ENCODE measurements at places on chromosomes 16 and 17. TPM values are rescaled to one million over a fixed set of nuclear protein-coding genes. Genes with fewer than 3 reads are reported as not detected.

The MGAT5B gene
- 34.9 TPM for total RNA-seq

DNA sequence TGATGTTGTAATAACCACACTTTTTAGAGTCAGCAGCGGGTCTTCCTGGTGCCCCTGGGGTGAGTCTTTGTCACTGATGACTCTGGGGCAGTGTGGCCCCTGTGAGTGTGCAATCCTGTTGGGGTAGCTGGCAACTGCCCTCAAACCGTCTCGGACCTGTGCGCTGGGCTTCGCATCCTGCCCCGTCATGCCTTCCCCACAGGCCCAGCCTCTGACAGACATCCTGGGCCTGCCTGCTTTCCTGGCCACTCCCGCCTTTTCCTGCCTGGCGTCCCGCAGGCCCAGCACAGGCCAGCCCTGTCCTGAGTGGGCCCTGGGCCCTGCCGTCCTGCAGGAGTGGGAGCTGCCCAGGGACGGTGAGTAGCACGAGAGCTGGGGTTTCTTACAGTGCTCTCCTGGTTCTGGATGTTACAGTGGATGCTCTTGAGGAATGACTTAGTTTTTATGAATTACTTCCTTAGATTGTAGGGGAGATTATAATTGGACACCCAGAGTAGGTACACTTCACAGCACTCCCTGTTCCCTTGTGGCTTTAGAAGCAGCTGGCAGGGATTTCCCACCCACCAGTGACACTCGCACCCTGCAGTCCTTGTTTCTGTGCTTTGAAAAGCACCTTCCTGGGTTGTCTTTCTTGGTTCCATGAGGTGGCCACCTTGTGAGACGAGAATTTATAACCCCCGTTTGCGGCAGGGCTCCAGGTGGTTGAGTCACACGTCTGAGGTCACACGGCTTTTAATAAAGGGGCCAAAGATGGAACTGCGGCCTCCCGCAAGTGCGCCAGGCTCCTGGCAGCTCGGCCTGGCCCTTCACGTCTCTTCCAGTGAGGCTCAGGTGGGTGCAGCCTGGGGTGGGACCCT lies 50.0 kb upstream of the CAPN15 start:
- H3K36me3 ChIP-seq, result no peaks in the 10 kb centered on the region
- H3K4me3 ChIP-seq, result no peak overlapping the region
- H3K4me1 ChIP-seq, result peaks cover 4% of the 10 kb centered on the region
- no peaks in the 10 kb centered on the region for H3K27me3 ChIP-seq
- no peak for DNase-seq

The KRT20 gene
- total RNA-seq, result 0.13 TPM

DNA sequence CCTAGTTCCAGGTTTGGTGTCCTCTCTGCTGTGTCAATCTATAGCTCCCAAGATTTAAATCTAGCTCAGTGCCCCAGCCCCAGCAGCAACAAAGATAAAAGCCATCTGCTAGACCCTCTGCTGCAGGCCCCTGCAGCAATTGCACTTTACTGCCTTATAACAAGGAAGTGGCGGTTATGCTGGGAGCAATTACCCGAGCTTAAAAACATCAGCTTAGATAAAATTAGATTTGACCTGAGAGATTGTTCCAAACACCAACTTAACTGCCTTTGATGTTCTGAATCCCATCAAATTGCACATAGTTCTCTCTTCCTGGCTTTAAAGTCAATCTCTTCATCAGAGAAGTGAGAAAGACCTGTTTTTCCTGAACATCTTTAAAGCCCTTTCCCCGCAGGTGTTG lies 62.4 kb upstream of the SHISA6 start:
- no peaks in the 10 kb centered on the region for H3K4me1 ChIP-seq
- no peak for DNase-seq
- H3K27me3 ChIP-seq, result no peaks in the 10 kb centered on the region

The MAFG gene
- 57.0 TPM for total RNA-seq

DNA sequence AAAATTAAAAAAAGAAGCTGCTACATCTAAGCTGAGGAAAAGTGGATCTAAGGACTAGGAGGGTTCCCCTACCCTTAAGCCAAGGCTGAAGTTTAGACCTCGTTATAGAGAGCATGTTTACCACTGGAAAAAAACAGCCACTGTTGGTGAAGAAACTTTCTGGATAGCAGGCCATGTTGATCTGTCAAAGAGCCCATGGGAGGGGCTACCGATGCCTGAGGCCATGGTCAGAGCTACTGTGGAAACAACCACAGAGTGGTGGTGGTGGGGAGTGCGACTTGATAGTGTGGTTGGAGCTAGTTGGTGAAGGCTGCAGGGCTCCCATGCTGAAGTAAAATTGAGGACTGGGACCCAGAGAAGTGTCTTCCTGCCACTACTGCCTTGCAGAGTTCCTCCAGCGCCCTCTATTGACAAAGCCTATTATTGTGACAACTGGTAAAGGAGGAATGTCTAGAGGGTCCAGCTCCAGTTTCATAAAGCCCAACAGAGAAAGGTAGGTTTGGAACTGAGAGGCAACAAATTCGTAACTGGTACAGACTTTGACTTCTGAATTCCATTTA lies 12.7 kb upstream of the FAM20A start:
- peak; percentile 7 for DNase-seq
- H3K27ac ChIP-seq, result no peak overlapping the region
- no peak overlapping the region for H3K4me3 ChIP-seq

- no peak for DNase-seq
- H3K36me3 ChIP-seq, result no peaks in the 10 kb centered on the region
- no peak overlapping the region for H3K27ac ChIP-seq
Observed at GRCh38 chr16:60815033-60815432, 1221.2 kb downstream of the CDH8 start.

- DNase-seq, result no peak
- H3K36me3 ChIP-seq, result no peaks in the 10 kb centered on the region
- H3K27ac ChIP-seq, result no peak overlapping the region
- H3K4me3 ChIP-seq, result no peak overlapping the region
- H3K27me3 ChIP-seq, result no peaks in the 10 kb centered on the region
Observed at GRCh38 chr17:80513892-80514291, 30.7 kb upstream of the RPTOR start.

The KATNB1 gene
- 8.1 TPM for total RNA-seq

DNA sequence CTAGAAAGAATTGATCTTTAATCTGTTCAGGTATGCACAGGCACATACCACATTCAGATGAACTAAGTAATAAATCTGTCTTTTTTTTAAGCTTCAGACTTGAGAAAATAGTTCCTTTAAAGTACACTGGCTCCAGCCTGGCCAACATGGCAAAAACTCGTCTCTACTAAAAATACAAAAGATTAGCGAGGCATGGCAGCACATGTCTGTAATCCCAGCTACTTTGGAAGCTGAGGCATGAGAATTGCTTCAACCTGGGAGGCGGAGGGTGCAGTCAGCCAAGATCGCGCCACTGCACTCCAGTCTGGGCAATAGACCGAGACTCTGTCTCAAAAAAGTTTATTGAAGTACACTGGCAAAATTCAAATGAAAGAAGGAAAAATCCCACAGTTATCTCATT lies 111.0 kb upstream of the NETO2 start:
- H3K4me3 ChIP-seq, result no peak overlapping the region
- H3K27ac ChIP-seq, result no peak overlapping the region
- no peak for DNase-seq
- no peaks in the 10 kb centered on the region for H3K4me1 ChIP-seq
- no peaks in the 10 kb centered on the region for H3K27me3 ChIP-seq
- H3K36me3 ChIP-seq, result no peaks in the 10 kb centered on the region

- peak; percentile 80 for DNase-seq
- no peaks in the 10 kb centered on the region for H3K36me3 ChIP-seq
- peaks cover 24% of the 10 kb centered on the region for H3K4me1 ChIP-seq
- H3K27me3 ChIP-seq, result no peaks in the 10 kb centered on the region
Observed at GRCh38 chr17:27384261-27384701, 72.0 kb upstream of the KSR1 start.

GRCh38 chr17:2238432-2239169 lies 65.0 kb downstream of the SMG6 start:
- peaks cover 2% of the 10 kb centered on the region for H3K36me3 ChIP-seq
- no peak overlapping the region for H3K4me3 ChIP-seq
- H3K27ac ChIP-seq, result no peak overlapping the region

The SRCIN1 gene
- 12.8 TPM for total RNA-seq

DNA sequence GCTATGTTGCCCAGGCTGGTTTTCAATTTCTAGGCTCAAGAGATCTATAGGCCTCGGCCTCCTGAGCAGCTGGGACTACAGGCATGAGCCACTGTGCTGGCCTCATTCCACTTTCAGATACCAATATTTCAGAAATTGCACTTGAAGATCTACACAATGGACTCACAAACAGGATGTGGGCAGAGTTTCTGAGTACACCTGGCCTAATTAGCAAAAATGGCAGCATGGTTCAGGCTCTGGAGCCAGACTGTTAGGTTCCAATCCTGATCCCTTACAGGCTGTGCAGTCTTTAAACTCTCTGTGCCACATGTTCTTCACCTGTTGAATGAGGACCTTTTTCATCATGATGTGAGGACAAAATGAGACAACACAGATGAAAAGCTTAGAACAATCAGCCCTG lies 32.2 kb downstream of the RNF157 start:
- no peaks in the 10 kb centered on the region for H3K36me3 ChIP-seq
- no peaks in the 10 kb centered on the region for H3K4me1 ChIP-seq
- H3K27ac ChIP-seq, result no peak overlapping the region
- no peaks in the 10 kb centered on the region for H3K27me3 ChIP-seq

GRCh38 chr16:83651871-83652270 lies 155.9 kb upstream of the HSBP1 start:
- no peak overlapping the region for H3K27ac ChIP-seq
- DNase-seq, result no peak
- H3K4me1 ChIP-seq, result no peaks in the 10 kb centered on the region
- H3K36me3 ChIP-seq, result no peaks in the 10 kb centered on the region
- H3K4me3 ChIP-seq, result no peak overlapping the region

- no peak overlapping the region for H3K4me3 ChIP-seq
- H3K27ac ChIP-seq, result peak overlapping the region; percentile 57
- DNase-seq, result no peak
- no peaks in the 10 kb centered on the region for H3K36me3 ChIP-seq
- no peaks in the 10 kb centered on the region for H3K27me3 ChIP-seq
Observed at GRCh38 chr16:70594569-70594968, 51.8 kb upstream of the IL34 start.

GRCh38 chr16:84844049-84844350 lies 24.2 kb downstream of the CRISPLD2 start:
- no peaks in the 10 kb centered on the region for H3K36me3 ChIP-seq
- H3K27ac ChIP-seq, result no peak overlapping the region
- H3K4me3 ChIP-seq, result no peak overlapping the region
- DNase-seq, result no peak

The MEIOB gene
- not detected for total RNA-seq

GRCh38 chr16:9545522-9546437 lies 454.3 kb downstream of the HAPSTR1 start:
- DNase-seq, result no peak
- H3K27ac ChIP-seq, result no peak overlapping the region
- no peaks in the 10 kb centered on the region for H3K4me1 ChIP-seq
- H3K36me3 ChIP-seq, result no peaks in the 10 kb centered on the region
- no peak overlapping the region for H3K4me3 ChIP-seq
- H3K27me3 ChIP-seq, result no peaks in the 10 kb centered on the region

GRCh38 chr17:50627782-50628601 lies 6.7 kb upstream of the ABCC3 start:
- H3K36me3 ChIP-seq, result no peaks in the 10 kb centered on the region
- no peaks in the 10 kb centered on the region for H3K27me3 ChIP-seq
- H3K27ac ChIP-seq, result peak overlapping the region; percentile 100
- peaks cover 81% of the 10 kb centered on the region for H3K4me1 ChIP-seq

- H3K27me3 ChIP-seq, result no peaks in the 10 kb centered on the region
- H3K4me1 ChIP-seq, result peaks cover 29% of the 10 kb centered on the region
- peak overlapping the region; percentile 44 for H3K27ac ChIP-seq
- H3K36me3 ChIP-seq, result no peaks in the 10 kb centered on the region
- no peak overlapping the region for H3K4me3 ChIP-seq
- DNase-seq, result no peak
Observed at GRCh38 chr16:85296859-85297660, 184.8 kb upstream of the CIBAR2 start.

The TERB1 gene
- not detected for total RNA-seq

- 0 out of 2 replicates have a peak, but pooled peaks cover 3% of the 10 kb centered on the region for H3K36me3 ChIP-seq
- H3K27ac ChIP-seq, result no peak overlapping the region
- no peak for DNase-seq
- no peaks in the 10 kb centered on the region for H3K4me1 ChIP-seq
Observed at GRCh38 chr17:27320222-27320560, 26.3 kb downstream of the WSB1 start.

GRCh38 chr16:3476409-3476808 lies 18.9 kb downstream of the C16orf90 start:
- no peaks in the 10 kb centered on the region for H3K36me3 ChIP-seq
- H3K27me3 ChIP-seq, result no peaks in the 10 kb centered on the region
- DNase-seq, result no peak
- no peak overlapping the region for H3K27ac ChIP-seq
- H3K4me1 ChIP-seq, result no peaks in the 10 kb centered on the region

The CFAP97D1 gene
- not detected for total RNA-seq

- H3K4me3 ChIP-seq, result no peak overlapping the region
- H3K27ac ChIP-seq, result no peak overlapping the region
- DNase-seq, result no peak
- no peaks in the 10 kb centered on the region for H3K4me1 ChIP-seq
- H3K27me3 ChIP-seq, result no peaks in the 10 kb centered on the region
- no peaks in the 10 kb centered on the region for H3K36me3 ChIP-seq
Observed at GRCh38 chr16:64150193-64150592, 971.7 kb downstream of the CDH11 start.

DNA sequence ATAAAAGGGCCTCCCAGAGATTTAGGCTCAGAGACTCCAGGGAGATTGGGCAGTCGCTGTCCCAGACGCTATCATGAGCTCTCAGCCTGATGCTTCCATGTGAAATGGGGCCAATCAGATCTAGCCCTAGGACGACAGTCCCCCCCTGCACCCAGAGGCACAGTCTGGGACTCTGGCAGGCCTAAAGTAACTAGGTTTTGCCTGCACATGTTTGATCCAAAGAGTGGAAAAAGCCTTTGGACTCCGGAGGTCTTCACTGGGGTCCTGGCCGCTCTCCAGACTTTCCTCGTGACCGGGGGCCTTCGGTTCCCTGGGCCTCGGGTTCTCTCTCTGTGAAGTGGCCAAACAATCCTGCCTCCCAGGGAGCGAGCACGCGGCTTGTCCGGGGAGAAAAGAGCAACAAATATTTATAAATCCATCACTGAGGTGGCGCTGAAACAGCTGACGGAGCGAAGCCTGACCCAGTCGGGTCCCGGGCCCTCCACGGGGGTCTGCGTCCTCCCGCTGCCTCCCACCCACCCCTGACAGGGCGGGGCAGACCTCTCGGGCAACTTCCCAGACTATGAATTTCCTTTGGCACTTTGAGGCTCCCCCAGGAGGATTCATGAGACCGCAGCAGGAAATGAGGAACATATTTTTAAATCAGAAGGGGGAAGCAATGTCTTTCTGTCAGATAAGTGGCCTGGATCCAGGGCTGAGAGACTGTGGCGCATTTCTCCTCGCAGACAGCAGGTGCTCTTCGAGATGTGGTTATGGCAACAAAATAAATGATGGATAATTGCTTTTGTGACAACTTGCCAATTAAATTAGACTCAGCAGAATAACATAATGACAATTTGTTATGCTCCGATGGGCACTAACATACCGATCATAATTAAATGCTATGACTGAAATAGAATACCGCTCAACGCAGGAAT lies 38.9 kb downstream of the MRPS23 start:
- no peak overlapping the region for H3K4me3 ChIP-seq
- no peaks in the 10 kb centered on the region for H3K4me1 ChIP-seq
- no peak for DNase-seq
- peaks cover 15% of the 10 kb centered on the region for H3K27me3 ChIP-seq
